AML-193 (cell line): ENCODE measurements at places on chromosomes 2 and 18.

- DNase-seq: no peak
These were observed 68.7 kb upstream of the STK39 start for GRCh38 chr2:168316073-168316440.

GRCh38 chr2:237564526-237565131, 1.7 kb upstream of the PRLH start:
- DNase-seq: no peak

- peak; percentile 69 for DNase-seq
These were observed 197.2 kb upstream of the POU3F3 start for GRCh38 chr2:104656571-104657163.

GRCh38 chr18:26703170-26703930, 155.0 kb upstream of the KCTD1 start:
- no peak for DNase-seq

GRCh38 chr2:159209341-159210306, 76.9 kb downstream of the WDSUB1 start:
- DNase-seq: no peak

- DNase-seq: no peak
These were observed 31.2 kb upstream of the SLC66A3 start for GRCh38 chr2:11123856-11124759.

DNA sequence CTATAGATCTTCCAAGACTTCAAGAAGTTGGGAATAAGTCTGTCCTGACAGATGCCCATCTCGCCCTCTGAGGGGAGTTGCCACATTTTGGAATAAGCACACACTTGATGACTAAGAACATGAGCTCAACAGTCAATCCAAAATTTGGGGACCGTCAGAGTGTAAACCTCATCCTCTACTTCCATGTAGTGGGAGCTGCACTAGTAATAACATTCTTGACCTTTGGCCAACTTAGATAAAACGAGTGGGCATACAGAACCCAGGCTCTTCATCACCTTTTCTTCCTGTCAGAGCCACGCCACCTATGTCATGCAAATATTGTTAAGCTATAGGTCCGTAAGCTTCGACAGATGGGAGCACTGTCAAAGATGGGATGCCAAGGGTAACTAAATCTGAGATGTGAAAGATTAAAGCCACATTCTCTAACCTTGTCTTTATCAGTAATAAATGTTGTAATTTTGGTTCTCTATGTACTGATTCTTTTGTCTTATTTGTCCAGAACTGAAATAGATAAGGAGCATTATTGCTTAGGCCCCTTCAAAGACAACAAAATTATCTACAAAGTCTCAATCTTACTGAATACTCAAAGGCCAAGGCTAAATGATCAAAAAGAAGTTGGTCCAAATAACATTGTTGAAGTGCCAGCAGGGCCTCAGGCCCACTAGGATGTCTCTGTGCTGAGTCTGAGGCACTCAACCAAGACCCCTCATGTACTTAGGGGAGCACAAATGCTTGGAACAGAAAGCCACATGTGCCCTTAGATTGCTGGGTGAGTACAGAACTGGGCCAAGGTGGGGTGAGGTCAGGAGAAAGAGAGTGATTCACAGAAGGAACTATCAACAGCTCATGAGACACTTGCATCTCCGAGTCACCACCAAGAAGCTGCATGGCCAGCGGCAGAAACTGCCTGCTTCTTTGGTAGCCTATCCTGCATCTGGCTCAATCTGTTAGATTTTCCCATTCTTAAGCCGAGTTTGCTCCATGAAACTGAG, 15.0 kb downstream of the CDH2 start:
- DNase-seq: no peak

- DNase-seq: no peak
These were observed 31.0 kb downstream of the GLI2 start for GRCh38 chr2:120766470-120767351.

- DNase-seq: no peak
These were observed 90.6 kb upstream of the ANKRD30BL start for GRCh38 chr2:132252191-132252893.

- DNase-seq: no peak
These were observed 268.1 kb upstream of the ATP5MC3 start for GRCh38 chr2:175449616-175450015.

GRCh38 chr18:38789141-38789540, 1223.5 kb upstream of the CELF4 start:
- no peak for DNase-seq
